ENCODE measurements at places on chromosomes 4 and X.

GRCh38 chrX:16573781-16574180 lies 76.2 kb upstream of the S100G start:
- H3K27ac ChIP-seq = no peak overlapping the region
- H3K27me3 ChIP-seq = no peaks in the 10 kb centered on the region
- no peak for DNase-seq

DNA sequence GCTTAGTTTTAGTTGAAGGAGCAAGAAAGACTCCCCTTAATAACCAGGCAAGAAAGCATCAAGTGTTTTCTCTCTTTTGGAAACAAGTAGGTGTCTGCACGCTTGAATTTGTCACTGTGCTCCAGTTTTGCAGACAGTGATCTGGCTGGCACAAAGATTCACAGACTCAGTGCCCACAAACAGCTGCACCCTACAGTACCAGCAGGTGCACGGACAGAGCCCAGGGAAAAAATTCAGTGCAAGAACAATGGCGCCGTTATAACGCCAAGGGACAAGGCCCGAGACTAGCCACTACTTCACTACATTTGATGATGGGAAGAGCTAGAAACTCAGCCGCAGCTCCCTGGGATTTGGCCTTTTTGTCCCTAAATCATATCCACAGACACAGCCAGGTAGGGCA lies 56.0 kb downstream of the ZNF827 start:
- no peaks in the 10 kb centered on the region for H3K27me3 ChIP-seq
- H3K4me3 ChIP-seq = no peak overlapping the region
- peaks cover 6% of the 10 kb centered on the region for H3K36me3 ChIP-seq

GRCh38 chrX:1528186-1528883 lies 8.7 kb downstream of the P2RY8 start:
- no peak overlapping the region for H3K4me3 ChIP-seq
- H3K4me1 ChIP-seq = no peaks in the 10 kb centered on the region
- no peak for DNase-seq
- no peak overlapping the region for H3K27ac ChIP-seq

GRCh38 chrX:52261125-52261462 lies 76.4 kb downstream of the MAGED4 start:
- H3K27ac ChIP-seq = no peak overlapping the region
- no peaks in the 10 kb centered on the region for H3K36me3 ChIP-seq
- no peaks in the 10 kb centered on the region for H3K4me1 ChIP-seq
- DNase-seq = no peak
- no peak overlapping the region for H3K4me3 ChIP-seq

GRCh38 chrX:30141966-30142365 lies 73.4 kb upstream of the MAGEB2 start:
- no peak overlapping the region for H3K27ac ChIP-seq
- peak; percentile 35 for DNase-seq
- H3K4me1 ChIP-seq = no peaks in the 10 kb centered on the region
- no peaks in the 10 kb centered on the region for H3K36me3 ChIP-seq
- no peak overlapping the region for H3K4me3 ChIP-seq

DNA sequence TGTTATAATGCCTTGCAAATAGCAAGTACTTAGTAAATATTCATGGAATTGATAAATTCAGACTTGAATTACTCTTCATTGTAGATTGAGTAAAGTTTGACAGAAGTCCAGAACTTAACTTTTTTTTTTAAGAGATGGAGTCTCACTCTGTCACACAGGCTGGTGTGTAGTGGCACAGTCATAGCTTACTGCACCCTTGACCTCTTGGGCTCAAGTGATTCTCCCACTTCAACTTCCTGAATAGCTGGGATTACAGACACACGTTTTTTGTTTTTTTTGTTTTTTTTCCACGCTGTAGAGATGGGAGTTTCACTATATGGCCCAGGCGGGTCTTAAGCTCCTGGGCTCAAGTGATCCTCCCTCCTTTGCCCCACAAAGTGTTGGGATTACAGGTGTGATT lies 32.1 kb downstream of the UBE2K start:
- H3K4me3 ChIP-seq = no peak overlapping the region
- DNase-seq = no peak
- peaks cover 5% of the 10 kb centered on the region for H3K4me1 ChIP-seq
- H3K27ac ChIP-seq = no peak overlapping the region

- DNase-seq = no peak
- no peaks in the 10 kb centered on the region for H3K27me3 ChIP-seq
- no peak overlapping the region for H3K4me3 ChIP-seq
- H3K27ac ChIP-seq = no peak overlapping the region
- H3K4me1 ChIP-seq = no peaks in the 10 kb centered on the region
Measured at GRCh38 chr4:130705023-130705422, 1609.1 kb downstream of the C4orf33 start.

DNA sequence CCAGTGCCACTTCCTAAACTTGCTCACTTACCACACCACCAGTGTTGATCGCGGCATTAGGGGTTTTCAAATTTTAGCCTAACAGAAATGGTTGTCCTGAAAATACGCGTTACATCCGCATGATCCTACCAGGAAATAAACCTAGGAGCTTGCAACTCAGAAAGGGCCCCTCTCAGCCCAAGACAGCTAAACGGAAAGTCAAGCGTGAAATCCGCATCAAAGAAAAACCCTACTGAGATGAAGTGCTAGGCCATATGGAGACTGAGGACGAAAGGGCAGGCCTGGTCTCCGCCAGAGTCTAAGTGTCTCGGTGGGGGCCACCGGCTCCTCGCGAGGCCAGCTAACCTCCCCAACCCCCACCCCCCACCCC lies 626 bp downstream of the YTHDC1 start:
- peak; percentile 61 for DNase-seq
- H3K4me1 ChIP-seq = peaks cover 18% of the 10 kb centered on the region
- peak overlapping the region; percentile 89 for H3K27ac ChIP-seq

Data from endothelial cell of umbilical vein (primary cell).